Spinal cord (tissue), 10 donors: ENCODE measurements at places on chromosomes 2 and 18.
A peak's percentile ranks its signal among the peaks of the same experiment; 100 is the strongest.

- H3K27me3 ChIP-seq = no peaks in the 10 kb centered on the region
- no peaks in the 10 kb centered on the region for H3K4me1 ChIP-seq
- no peak overlapping the region for H3K27ac ChIP-seq
- DNase-seq = no peak
- H3K4me3 ChIP-seq = no peak overlapping the region
Observed at GRCh38 chr2:58221909-58222308, 19.2 kb downstream of the FANCL start.

DNA sequence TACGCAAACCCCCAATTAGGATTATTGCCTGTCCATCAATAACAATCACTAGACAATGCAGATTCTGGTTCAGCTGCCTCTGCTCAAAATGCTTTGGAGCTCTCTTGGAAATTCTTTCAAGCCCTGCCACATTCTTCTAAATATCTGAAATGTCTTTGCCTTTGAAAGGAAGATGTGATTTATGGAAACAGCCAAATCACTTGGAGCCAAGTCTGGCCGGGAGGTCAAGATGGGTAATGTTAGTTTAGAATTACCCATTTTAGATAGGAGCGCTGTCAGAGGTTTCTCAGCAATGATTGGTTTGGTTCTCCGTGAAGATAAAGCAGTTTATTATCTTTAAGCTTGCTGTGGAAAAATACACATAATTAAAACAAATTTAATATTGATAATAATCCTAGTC, 306.7 kb downstream of the SETBP1 start:
- no peaks in the 10 kb centered on the region for H3K4me1 ChIP-seq
- DNase-seq = no peak
- H3K4me3 ChIP-seq = no peak overlapping the region
- H3K36me3 ChIP-seq = no peaks in the 10 kb centered on the region
- H3K27ac ChIP-seq = no peak overlapping the region

GRCh38 chr2:174908284-174908683, 96.9 kb downstream of the CHN1 start:
- no peak overlapping the region for H3K27ac ChIP-seq
- no peaks in the 10 kb centered on the region for H3K4me1 ChIP-seq
- H3K4me3 ChIP-seq = no peak overlapping the region
- no peaks in the 10 kb centered on the region for H3K27me3 ChIP-seq
- no peak for DNase-seq

DNA sequence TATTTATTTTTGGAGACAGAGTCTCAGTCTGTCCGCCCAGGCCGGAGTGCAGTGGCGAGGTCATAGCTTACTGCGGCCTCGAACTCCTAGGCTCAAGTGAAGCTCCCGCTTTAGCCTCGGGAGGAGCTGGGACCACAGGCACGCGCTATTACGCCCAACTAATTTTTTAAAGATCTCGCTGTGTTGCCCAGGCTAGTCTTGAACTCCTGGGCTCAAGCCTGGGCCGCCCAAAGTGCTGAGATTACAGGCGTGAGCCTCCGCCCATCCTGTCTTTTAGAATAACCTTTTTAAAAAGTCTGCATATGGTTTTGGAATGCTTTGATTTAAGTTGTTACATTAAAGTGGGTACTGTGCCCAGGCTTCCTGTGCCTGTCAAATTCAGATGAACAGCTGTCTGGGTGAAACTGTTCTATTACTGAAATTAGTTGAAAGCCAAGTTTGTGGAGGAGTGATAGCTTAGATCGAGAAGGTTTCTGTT, 944 bp downstream of the RAB3GAP1 start:
- no peak for DNase-seq
- peaks cover 5% of the 10 kb centered on the region for H3K4me1 ChIP-seq
- peak overlapping the region; percentile 98 for H3K4me3 ChIP-seq

GRCh38 chr2:62177392-62178049, 18.4 kb upstream of the B3GNT2 start:
- no peak overlapping the region for H3K4me3 ChIP-seq
- no peak for DNase-seq
- peaks cover 6% of the 10 kb centered on the region for H3K4me1 ChIP-seq
- no peak overlapping the region for H3K27ac ChIP-seq
- H3K36me3 ChIP-seq = no peaks in the 10 kb centered on the region
- no peaks in the 10 kb centered on the region for H3K27me3 ChIP-seq

DNA sequence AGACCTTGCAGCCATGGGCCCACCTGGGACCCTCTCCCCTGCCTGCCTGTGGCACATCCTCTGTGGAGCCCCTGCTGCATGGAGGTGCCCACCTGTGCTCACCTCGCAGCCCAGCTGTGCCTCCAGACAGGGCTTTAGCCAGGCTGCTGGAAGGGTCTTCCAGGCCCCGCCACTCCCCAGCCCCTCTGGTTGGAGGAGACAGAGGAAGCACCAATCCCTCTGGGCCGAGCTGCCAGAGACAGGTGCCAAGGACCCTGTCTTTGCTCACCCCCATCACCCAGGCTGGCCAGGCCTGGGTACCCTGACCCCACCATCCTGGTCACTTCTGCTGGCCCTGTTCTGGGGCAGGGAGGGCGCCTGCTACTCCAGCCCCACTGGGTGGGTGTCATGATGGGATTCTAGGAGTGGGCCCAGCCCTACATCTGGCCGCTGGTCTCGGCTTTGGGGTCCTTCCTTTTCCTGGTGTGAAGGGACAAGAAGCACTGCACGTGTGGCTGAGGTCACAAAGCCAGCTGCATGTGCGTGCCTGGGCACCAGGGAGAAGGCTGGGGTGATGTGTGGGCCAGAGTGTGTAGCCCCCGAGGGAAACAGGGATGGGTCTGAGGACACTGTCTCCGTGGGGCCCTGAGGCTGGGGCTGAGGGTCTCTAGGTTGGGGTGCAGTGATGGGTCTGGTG, 9.3 kb upstream of the NEU4 start:
- no peak for DNase-seq
- no peaks in the 10 kb centered on the region for H3K36me3 ChIP-seq
- peaks cover 12% of the 10 kb centered on the region for H3K27me3 ChIP-seq
- H3K4me1 ChIP-seq = peaks cover 28% of the 10 kb centered on the region
- no peak overlapping the region for H3K27ac ChIP-seq

- peak overlapping the region; percentile 98 for H3K27ac ChIP-seq
- H3K36me3 ChIP-seq = no peaks in the 10 kb centered on the region
- H3K4me1 ChIP-seq = peaks cover 42% of the 10 kb centered on the region
- peak overlapping the region; percentile 63 for H3K4me3 ChIP-seq
- no peak for DNase-seq
Observed at GRCh38 chr2:231613663-231614558, 21.2 kb downstream of the TEX44 start.
